ENCODE measurements at places on chromosomes 6 and 20.

- DNase-seq = no peak
These were observed 148.7 kb upstream of the PHACTR3 start for GRCh38 chr20:59455402-59456341.

DNA sequence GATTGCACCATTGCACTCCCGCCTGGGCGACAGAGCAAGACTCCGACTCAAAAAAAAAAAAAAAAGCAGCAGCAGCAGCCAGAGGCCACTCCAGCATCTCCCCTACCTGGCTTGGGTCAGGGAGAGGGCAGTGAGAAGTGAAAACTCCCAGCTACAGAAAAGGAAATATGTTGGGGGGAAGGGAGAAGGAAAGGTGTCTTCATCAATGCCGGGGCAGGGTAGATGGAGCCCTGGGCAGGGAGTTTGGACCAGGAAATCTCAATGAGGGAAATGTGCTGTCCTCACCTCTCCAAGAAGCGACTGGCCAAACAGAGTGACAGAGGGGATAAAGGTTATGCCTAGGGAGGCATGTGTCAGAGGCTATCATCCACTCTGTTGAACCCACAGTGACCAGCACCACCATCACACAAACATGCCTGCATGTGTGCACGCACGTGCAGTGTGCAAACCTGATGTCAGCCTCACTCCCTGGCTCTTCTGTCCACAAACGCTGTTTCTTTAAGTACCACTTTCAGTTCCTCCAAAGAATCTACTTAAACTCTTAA is 887 bp upstream of the AIF1 start:
- no peak for DNase-seq

DNA sequence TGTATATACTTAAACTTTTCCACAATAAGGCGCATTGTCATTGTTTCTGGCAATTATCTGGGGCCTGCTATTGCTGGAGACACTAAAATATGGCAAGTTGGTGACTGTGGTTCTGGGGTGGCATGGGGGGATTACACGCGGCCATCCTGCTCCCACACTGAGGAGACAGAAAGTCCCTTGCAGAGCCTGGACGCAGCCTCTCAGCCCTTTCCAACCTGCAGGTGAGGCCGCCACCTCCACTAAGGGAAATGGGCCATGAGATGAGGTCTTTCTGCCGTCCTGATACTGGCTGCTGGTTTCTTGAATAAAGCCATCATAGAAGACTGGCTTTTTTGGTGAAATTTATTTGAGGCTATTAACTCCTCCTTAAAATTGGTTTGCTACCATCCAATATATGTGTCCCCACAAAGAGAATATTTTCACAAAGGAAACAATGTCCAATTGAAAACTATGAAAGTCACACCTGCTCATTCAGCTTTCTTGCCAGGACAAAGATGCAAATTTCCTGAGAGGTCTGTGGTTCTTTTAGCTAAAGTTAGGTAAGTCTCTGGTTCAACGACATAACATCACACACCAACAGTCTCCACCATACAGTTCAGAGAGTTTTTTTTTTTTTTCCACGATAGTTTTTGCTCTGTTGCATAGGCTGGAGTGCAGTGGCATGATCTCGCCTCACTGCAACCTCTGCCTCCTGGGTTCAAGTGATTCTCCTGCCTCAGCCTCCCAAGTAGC is 13.0 kb downstream of the TXNDC5 start:
- DNase-seq = no peak

DNA sequence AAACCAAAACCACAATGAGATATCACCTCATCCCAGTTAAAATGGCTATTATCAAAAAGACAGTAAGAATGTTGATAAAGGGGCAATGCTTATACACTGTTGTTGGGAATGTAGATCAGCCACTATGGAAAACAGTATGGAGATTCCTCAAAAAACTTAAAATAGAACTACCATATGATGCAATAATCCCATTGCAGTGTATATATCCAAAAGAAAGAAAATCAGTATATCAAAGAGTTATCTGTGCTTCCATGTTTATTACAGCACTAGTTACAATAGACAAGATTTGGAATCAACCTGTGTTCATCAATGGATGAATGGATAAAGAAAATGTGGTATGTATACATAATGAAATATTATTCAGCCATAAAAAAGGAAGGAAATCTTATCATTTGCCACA is 3.5 kb upstream of the FABP7 start:
- no peak for DNase-seq

- no peak for DNase-seq
These were observed 217.8 kb downstream of the ANKRD60 start for GRCh38 chr20:58010666-58011065.

GRCh38 chr6:82015043-82015442 is 232.5 kb downstream of the IBTK start:
- no peak for DNase-seq

DNA sequence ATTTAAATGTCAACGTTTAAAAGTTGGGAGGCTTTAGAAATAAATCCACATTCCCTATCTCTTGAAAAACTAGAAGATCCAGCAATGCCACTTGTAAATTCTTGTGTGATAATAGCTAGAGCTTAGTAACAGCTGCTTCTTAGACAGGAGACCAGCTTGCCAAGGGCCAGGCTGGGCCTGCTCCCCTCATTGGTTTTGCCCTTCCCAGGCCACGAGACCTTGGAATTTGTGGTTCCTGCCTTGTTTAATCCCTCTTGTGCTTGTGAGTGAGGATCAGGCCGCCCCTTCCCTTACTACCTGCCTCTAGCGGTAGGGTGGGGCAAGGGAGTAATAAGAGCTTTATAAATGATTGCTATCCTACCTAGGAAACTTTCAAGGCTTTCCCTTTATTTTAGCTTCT is 363.5 kb downstream of the SYNE1 start:
- DNase-seq = no peak

DNA sequence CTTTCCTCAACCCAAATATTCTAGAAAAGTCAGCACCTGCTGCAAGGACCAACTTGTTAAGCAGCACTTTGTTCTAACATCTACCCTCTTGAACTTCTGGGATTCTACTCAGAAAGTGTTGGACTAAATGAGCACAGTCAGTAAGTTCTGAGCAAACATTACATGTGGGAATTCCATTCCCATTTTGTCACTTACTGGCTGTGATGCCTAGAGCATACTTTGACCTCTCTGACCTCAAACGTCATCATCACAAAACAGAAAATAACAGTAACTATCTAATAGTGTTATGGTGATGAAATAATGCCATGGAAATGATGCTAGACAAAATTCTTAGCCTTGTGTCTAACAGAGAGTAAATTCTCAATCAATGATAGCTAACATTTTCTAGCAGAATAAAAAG is 829.4 kb downstream of the EPHA7 start:
- no peak for DNase-seq

DNA sequence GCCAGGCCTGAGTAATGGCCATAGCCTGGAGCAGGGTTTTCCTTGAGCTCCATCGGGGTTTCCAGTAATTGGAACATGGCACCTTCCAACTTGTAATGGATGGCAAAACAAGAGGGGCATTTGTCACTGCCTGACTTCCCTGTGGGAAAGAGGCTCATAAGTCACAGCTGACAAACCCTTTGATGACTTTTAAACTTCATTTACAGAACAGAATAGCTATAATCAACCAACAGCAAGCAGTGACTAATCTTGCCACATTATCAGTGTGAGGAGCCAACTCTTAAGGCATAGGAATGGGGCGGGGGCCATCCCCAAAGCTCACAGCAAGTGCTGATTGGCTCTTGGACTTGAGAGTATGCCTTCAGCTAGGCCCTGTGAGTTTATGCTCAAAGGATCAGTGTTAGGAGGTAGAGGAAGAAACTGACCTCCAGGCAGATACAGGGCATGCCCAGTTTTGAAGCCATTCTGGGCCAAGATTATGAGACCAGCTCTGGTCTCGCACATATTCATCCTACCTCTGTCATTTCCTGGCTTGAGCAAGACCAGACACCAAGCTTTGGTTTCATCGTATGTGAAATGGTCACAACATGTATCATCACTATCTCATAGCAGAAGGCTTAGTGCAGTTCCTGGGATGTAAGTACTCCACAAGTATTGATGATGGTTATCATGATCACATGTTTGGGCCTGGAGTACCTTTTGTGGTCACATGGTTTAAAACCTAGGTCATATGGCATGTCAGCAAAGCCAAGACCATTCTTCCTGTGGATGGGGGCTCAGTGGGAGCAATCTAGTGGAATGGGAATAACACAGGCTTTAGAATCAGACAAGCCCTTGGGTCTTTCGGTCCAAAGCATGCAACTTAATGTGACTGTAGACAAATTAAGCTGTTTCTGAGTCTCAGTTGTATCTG is 49.2 kb downstream of the EIF2S2 start:
- no peak for DNase-seq

- no peak for DNase-seq
These were observed 31.3 kb upstream of the MRGBP start for GRCh38 chr20:62765021-62765420.

DNA sequence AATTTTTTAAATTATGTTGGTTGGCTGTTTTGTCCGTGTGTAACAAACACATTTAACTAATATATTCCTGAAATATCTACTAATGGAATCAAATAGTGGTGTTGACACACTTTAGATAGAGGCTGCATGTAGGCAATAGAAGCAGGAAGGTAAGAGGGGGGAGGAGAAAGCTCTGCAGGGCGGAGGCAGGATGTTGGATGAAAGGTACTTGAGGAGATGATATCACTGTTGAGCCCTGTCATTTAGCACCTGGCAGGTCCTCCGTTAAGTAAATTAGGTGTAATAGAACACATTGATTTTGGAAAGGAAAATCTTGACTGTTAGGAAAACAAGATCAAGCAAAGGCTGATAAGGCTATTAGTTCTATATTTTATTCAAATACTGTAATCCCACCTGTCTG is 618.7 kb downstream of the PKHD1 start:
- no peak for DNase-seq

DNA sequence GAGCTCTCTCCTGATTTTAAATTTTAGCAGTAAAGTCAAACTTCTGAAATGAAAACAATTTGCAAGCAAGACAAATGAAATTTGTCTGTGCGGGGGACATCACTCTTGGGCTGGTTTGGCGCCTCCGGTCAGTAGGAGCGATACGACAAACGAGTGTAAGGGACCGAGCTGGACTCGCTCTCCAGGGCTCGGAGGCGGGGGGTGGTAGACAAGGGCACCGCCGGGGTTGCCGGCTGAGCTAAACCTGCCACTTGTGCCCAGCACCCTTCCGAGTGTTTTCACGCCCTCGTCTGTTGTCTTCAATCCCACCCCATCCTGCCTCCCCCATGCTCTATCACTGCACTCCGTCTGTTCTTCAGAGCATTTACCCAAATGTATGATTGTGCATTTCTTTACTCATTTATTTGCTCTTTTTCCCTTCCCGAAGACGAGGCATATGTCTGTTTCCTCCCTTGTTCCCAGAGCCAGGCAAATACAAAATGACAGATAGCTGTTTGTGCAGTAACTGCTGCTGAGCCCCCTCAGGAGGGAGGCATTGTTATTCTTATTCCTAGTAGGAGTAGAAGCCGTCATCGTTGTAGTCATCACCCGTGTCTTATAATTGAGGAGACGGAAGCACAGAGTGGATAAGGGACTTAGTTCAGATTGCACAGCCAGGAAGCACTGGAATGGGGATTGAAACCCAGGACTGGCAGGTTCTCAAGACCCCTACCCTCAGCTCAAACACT is 62.8 kb upstream of the APCDD1L start:
- no peak for DNase-seq

- no peak for DNase-seq
These were observed 86.1 kb upstream of the ZNF217 start for GRCh38 chr20:53679597-53680309.

GRCh38 chr20:47606983-47607613 is 105.4 kb downstream of the NCOA3 start:
- DNase-seq = no peak

GRCh38 chr6:135424385-135424784 is 73.2 kb downstream of the AHI1 start:
- DNase-seq = no peak

GRCh38 chr6:33410711-33411631 is at the start of gene PHF1:
Gene PHF1 (plus strand): TSS chr6:33411014. CDS start chr6:33412264, 1,250 bp downstream.
- no peak for DNase-seq

- DNase-seq = no peak
These were observed 912 bp upstream of the SENP6 start for GRCh38 chr6:75600768-75601167.

DNA sequence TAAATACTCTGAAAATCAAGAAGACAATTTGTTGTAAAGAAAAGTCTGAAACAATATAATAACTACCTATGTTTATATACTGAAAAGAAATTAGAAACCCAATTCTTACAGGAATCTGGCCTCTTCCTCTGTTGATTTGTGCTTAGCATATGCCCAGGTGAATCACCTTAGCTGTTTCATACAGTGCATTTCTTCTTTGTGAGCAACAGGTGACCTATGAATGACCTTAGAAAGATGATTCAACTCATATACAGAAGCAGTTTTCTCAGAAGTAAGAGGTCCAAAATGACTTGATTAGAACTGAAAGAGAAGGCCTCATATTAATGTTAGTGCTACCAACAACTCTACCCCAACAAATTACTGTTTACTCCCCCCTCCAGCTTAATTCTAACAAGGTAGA is 419.5 kb upstream of the ID4 start:
- no peak for DNase-seq

- no peak for DNase-seq
These were observed 575.3 kb downstream of the FRK start for GRCh38 chr6:115485400-115485799.

- DNase-seq = no peak
These were observed 17.2 kb upstream of the WFDC10A start for GRCh38 chr20:45612314-45612713.

- no peak for DNase-seq
These were observed 10.9 kb upstream of the BMP5 start for GRCh38 chr6:55886185-55886836.

- DNase-seq = no peak
These were observed 88.9 kb upstream of the FOXQ1 start for GRCh38 chr6:1222728-1223595.

DNA sequence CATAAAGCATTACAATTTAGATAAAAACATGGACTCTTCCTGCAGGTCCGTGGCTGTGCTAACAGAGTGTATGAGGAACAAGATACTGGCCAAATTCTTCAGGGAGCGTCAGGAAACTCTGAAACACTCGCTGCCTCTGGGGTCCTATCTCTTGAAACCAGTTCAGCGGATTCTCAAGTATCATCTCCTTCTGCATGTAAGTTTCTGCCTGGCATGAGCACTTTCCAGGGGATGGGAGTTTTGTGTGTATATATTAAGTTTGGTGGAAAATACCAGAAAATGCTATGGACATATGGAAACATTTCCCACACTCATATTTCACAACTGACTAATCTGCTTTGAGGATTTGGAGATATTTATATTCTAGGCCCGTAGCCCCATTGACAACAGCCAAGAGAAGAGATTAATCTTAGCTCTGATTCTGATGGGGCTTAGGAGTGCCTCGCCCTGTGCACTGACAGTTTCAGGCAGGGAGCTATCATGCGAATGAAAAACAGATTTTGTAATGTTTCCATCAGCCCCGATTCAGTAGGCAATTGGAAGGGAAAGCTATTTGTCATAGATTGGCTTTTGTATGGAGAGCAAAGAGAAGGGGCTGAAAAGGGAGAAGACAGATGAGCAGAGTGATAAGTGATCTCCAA is 64.7 kb upstream of the MTHFD1L start:
- no peak for DNase-seq

DNA sequence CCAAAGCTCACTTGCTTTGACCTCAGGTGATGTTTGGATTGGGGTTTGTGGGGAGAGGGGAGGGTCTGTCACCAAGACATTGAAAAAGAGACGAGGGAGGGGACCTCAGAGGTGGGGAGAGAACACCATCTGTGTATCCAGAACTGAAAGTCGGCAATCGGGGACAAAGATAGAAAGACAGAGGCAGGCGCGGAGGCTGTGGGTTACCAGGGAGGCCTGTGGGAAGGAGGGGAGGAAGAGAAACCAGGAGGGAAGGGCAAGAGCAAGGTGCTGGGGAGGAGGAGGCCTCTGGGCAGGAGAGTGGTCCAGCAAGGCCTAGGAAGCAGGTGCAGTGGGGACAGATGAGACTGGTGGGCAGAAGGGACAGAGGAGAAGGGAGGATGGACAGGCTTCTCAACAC is 211.2 kb downstream of the CDC5L start:
- no peak for DNase-seq

Measured in NCI-H2107 (cell line).